Endodermal cell (in vitro differentiated cells): ENCODE measurements at places on chromosomes 2 and 18. TPM values are rescaled to one million over a fixed set of nuclear protein-coding genes. Genes with fewer than 3 reads are reported as not detected.

GRCh38 chr2:223000872-223001796, 50.9 kb upstream of the KCNE4 start:
- no peak overlapping the region for H3K4me3 ChIP-seq

DNA sequence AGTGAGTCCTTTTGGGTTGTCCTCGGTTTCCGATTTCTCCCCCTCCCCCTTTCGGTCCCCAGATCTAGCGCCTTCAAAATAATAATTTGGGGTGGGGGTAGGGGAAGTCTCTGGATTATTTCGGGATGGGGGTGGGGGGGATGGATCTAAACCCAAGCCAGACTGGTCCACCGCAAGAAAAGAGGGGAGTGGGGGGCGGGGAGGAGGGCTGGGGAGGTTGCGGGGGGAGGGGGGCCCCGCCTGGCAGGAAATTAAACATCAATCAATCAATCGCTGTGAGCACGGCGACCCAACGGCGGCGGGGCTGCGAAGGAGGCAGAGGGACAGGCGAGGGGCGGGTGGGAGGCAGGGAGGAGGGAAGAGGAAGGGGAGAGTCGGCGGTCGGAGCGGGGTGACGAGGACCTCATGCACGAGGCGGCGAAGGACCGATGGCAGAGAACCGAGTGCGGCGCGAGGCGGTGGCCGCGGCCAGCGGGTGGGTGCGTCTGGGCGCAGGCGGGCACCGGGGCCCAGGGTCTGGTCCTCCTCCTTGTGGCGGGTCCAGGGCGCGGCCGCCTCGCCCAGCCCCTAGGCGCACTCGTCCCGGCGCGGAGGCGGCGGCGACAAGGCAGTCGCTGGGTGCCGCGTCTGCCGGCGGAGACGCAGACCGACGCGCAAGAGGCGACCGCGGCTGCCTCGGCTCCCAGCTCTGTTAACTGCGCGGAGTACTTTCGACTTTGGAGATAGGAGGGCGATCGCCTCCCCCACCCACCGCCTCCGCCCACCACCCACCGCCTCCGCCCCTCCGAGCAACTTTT, 468 bp upstream of the SATB2 start:
- peak; percentile 83 for DNase-seq
- no peaks in the 10 kb centered on the region for H3K36me3 ChIP-seq
- H3K4me3 ChIP-seq: peak overlapping the region; percentile 83
- no peak overlapping the region for H3K27ac ChIP-seq
- H3K4me1 ChIP-seq: no peaks in the 10 kb centered on the region

DNA sequence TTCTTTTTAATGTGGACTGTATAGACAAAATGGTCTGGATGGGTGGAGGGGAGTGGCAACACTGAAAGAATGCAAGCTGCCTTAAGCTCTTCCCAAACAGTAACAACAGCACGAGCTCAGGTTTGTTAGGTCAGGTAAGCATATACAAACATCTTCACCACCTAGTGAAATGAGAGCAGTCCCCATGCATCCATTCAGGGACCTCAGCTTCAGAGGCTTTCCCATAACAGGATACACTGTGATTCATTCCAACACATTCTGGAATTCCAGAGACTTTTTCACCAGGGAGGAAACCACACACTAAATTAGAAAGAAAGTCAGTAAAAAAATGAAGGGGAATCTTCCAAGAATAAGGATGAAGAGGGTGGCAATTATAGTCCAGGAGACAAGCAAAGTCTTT, 50.4 kb upstream of the BZW1 start:
- no peak overlapping the region for H3K4me3 ChIP-seq
- H3K27me3 ChIP-seq: no peaks in the 10 kb centered on the region
- H3K36me3 ChIP-seq: no peaks in the 10 kb centered on the region
- DNase-seq: no peak

DNA sequence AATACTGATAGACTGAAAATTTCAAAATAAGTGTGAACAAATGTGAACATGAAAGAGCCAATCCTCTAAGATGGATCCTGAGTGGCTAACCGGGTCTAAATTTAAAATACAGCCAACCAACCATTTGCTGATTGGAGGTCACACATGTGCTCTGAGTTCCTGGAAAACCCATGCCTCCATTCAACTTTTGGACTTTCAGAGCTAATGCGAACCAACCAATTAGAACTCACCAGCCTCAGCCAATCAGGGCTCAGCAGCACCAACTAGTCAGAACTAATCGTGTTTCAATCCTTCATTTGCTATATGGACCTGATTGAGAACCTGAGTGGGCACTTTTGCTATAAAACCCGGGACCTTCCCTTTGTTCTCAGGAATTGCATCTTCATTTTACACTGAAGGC, 111.5 kb downstream of the MEP1B start:
- H3K4me3 ChIP-seq: no peak overlapping the region
- no peaks in the 10 kb centered on the region for H3K4me1 ChIP-seq
- no peaks in the 10 kb centered on the region for H3K27me3 ChIP-seq
- H3K27ac ChIP-seq: no peak overlapping the region

DNA sequence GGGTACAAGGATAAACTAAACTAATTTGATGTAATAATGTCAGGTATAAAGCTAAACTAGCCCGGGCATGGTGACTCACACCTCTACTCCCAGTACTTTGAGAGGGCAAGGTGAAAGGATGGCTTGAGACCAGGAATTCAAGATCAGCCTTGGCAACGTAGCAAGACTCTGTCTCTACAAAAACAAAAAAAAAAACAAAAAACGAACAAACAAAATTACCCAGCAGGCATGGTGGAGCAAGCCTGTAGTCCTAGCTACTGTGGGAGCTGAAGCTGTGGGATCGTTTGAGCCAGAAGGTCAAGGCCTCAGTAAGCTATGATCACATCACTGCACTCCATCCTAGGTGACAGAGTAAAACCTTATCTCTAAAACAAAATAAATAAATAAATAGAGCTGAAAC, 131.8 kb upstream of the KYNU start:
- no peaks in the 10 kb centered on the region for H3K36me3 ChIP-seq
- no peak for DNase-seq
- no peaks in the 10 kb centered on the region for H3K4me1 ChIP-seq
- no peak overlapping the region for H3K27ac ChIP-seq
- no peaks in the 10 kb centered on the region for H3K27me3 ChIP-seq

DNA sequence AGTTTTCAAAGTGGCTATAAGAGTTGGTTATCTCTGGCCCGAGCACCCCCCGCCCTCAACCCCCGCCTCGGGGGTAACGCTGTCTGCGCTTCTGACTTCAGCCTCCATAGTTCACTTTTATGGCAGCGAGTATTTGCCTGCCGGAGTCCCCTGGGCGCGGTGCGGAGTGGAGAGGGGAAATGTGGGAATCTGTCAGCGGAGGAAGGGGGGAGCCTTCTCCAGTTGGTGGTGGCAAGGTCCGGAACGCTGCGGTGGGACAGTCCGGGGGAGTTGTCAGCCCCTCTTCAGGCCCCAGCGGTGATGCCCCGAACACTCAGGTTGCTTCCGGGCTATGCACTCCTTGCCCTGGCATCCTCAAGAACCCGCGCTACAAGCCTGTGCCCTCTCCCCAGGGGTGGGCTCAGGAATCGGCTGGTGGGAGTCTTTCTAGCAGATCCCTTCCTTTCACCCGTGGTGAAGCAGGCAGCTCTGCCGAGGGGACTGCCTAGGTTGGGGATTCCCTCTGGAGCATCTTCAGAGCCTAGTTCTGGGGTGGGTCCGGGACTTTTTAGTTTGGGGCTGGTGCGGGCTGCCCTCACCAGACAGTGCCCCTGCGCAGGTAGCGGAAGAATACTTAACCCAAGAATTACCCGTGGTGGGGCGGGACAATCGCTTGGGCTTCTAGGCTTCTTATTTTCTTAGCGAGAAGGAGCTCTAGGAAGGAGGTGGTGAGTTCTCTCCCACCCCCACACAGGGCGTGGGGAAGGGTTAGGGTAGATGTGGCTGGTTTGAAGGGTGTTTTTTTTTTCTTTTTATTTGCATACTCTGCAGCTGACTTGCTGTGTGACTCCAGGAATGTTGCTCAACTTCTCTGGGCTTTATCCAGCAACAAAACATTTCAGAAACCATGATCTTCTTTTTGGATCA, 1.6 kb downstream of the ATOH8 start:
- peak overlapping the region; percentile 76 for H3K4me3 ChIP-seq
- peaks cover 70% of the 10 kb centered on the region for H3K27me3 ChIP-seq
- H3K27ac ChIP-seq: no peak overlapping the region
- H3K4me1 ChIP-seq: peaks cover 7% of the 10 kb centered on the region

GRCh38 chr18:11908182-11909060, at the start of gene MPPE1:
Gene MPPE1, minus strand, starts transcription at chr18:11908317. Its CDS starts 11,053 bp downstream, at chr18:11897264.
- H3K4me3 ChIP-seq: peak within 1 kb of the TSS; percentile 96
- no peaks in the 10 kb centered on the region for H3K27me3 ChIP-seq
- no peaks in the 10 kb centered on the region for H3K36me3 ChIP-seq
- peak; percentile 94 for DNase-seq

INPP4A gene
- total RNA-seq: 76.1 and 94.2 TPM in 2 replicates

RNF125 gene
- 19.3 to 49.5 TPM (median 23.5 TPM) in 3 replicates for total RNA-seq

OSBPL6 gene
- total RNA-seq: 3.4 to 4.7 TPM (median 4.0 TPM) in 3 replicates
